ENCODE measurements at places on chromosomes 7 and 10.

DNA sequence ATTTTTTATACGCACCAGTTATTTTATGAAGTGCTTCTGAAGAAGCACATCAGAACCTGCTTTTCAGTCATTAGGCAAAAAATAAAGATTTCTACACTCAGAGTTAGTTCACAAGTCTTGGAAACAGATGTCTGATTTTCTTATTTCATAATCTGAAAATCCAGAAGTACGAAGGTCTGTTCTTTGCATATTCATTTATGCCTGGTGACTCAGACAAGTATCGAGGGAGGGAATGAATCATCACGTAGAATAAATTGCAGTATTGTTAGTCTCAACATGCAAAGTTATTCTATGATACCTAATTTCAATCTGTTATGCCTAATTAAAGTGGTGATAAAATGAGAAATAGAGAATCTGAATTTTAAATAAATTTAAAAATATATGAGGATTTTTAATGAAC, 113.6 kb upstream of the SEM1 start:
- DNase-seq: no peak

DNA sequence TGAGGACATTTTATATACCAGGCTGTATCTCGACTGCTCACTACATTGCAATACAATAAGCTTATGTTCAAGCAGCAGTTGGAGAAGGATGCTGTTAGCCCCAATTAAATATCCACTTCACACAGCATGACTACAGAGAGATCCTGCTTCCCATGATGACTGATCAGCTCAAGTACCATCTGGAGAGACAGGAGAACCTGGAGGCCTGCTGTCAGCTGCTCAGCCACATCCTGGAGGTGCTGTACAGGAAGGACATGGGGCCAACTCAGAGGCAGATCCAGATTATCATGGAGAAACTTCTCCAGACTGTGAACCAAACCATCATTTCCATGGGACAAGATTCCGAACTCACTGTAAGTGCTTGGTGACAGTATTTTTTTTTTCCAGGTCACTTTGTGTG, 22.5 kb downstream of the RNF133 start:
- DNase-seq: no peak

- no peak for DNase-seq
Observed at GRCh38 chr10:103715430-103715829, 139.9 kb downstream of the SH3PXD2A start.

DNA sequence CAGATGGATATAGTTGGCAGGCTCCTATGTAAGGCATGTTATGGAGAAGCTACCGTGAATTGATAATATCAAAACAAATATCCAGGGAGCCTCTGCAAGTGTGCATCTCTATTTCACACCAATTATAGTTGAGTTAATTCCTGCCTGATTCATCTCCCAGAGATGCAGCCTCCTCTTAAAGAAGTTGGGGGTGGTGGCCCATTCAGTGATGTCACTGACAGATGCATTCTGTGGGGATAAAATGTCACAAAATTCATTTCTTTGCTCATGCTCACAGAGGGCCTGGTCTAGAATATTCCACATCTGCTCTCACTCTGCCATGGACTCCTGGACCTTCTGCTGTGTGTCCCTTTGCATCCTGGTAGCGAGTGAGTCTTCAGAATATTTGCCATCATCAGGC, 189.1 kb upstream of the PRSS1 start:
- no peak for DNase-seq

- no peak for DNase-seq
Observed at GRCh38 chr7:47318395-47319182, 263.3 kb downstream of the TNS3 start.

GRCh38 chr10:51124852-51125251, 50.6 kb downstream of the PRKG1 start:
- DNase-seq: no peak

DNA sequence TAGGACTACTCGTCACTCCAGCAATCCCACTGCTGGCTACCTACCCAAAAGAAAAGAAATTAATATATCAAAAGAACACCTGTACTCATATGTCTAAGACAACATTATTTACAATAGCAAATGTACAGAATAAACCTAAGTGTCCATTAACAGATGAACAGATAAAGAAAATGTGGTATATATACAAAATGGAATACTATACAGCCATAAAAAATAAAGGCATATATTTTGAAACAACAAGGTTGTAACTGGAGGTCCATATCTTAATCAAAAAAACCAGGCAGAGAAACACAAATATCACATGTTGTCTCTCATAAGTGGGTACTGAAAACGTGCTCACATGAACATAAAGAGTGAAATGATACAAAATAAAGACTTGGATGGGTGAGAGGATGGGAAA, 1073.3 kb upstream of the PHF14 start:
- DNase-seq: no peak

DNA sequence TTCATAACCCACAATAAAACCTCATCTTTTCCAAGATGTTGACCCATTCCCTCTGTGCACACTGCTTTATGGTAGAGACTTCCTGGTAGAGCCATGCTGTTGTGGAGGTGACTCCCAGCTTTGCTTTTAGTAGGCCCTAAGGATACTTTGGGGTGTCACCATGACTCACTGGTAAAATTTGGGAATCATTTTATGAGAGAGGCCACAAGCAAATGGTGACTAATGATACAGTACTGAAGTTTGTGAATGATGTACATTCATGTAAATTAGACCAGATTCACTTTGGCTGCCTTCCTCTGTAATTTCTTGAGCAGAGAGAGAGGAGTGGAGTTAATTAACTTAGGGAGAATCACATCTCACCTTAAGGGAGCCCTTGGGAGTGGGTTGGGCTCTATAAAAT, 686.5 kb downstream of the LRMDA start:
- DNase-seq: no peak

- no peak for DNase-seq
Observed at GRCh38 chr10:31761156-31761555, 167.5 kb downstream of the ARHGAP12 start.

DNA sequence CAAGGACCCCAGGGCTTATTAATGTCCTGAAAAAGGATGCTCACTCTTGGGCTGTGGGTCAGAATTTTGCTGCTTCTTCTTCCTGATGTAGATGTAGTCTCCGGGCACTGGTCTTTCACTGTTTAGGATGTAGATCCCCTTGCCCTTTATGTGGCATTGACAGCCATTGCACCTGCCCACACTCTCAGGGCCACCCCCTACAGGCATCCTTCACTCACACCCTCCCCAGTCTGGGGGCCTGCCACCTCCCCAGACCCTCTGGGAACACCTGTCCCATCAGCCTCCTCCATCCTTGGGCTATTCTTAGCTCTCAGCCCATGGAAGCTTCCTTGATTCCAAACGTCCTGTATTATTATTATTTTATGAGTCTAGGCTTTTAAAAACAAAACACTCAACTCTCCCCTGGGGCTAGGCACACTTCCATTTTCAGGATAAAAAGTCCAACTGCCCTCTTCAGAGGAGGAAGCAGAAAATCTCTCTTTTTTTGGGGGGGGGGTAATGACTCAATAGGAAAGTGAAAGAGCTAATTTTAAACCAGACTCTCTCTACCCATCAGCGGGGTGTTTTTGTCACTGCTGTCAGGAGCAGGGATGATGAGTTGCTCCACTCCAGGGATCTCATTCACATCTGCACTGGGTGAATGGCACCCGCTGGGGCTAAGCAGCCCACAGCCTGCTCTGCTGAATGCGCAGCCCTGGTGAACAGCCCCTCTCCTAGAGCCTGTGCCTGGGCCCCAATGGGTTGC, 11.5 kb upstream of the KLRG2 start:
- no peak for DNase-seq

DNA sequence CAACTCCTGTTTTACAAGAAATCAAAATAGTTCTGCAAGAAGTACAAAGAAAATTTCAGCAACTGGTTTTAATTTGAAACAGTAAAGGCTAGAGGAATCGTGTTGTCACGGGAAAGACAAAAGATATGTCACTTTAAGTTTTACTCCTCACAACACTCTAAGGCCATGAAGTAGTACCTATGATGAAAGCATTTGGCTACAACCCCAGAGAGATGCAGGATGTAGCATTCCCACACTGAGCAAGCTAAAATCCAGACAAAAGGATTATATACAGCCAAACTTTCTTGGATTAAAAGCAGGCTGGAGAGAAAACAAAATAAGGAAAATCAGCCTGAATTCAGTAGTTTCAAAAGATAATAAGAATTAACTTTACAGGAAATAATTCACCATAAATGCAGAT, 245.5 kb upstream of the STEAP1 start:
- no peak for DNase-seq

DNA sequence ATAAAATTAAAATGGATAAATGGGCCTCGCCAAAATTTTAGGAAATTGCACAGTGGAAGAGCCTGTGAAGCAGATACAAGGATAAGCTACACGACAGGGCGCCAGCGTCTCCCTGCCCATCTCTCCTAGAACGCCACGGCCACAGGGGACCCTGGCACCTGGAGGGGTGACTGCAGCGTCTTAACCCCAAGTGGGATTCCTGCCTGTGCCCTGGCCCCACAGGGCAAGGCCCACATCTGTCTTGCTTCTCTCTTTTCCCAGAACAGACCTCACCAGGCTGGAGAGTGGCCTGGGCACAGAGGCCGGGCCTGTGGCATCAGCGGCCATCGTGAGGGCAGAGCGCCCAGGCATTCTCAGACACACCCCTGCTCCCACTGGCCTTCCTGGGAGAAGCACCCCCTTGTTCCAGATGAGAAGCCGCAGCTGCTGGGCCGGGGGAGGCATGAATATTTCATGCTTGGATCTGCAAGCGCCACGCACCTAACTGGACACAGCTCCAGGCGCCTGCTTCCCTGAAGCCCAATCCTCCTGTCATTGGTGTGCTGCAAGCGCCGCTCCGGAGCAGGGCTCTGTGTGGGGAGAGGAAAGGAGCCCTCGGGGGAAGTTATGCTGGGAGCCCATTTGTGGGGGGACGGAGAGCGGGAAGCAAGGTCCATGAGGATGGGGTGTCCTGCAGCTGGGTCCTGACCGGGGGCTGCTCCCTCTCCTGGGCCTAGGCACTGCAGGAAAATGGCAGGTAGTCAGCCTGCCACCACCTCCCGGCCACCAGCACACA, 153.5 kb downstream of the ELFN1 start:
- DNase-seq: no peak

DNA sequence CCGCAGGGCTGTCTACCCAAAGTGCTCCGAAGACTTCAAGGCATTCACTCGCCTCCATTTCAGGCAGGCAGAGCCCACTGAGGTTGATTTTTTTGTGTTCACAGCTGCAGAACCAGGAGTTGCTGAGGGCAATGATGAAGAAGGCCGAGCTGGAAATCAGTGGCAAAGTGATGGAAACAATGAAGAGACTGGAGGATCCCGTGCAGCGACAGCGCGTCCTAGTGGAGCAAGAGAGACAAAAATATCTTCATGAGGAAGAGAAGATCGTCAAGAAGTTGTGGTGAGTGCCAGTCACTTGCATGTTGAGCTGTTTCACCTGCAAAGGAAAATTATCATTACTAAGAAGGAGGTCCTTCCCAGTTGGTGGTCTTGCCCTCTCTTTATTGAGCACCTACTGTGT, 210.5 kb downstream of the ARHGAP21 start:
- no peak for DNase-seq

DNA sequence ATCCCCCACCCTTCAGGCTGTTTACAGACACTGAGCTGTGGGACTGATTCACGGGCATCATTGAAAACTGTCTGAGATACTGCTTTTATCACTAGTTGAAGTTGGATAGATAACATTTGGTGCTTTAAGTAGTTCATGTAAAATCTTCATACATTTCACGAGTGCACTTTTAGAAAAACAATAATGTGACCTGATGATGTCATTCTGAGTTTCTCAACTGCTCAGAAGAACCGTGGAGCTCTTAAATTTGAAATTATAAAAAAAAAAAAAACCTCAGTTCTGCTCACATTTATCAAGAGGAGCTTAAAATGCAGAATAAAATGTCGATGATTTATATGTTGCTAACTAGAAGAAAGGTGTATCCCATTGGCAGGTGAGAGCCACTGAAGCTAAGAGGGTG, 81.5 kb downstream of the GALNT11 start:
- DNase-seq: no peak

DNA sequence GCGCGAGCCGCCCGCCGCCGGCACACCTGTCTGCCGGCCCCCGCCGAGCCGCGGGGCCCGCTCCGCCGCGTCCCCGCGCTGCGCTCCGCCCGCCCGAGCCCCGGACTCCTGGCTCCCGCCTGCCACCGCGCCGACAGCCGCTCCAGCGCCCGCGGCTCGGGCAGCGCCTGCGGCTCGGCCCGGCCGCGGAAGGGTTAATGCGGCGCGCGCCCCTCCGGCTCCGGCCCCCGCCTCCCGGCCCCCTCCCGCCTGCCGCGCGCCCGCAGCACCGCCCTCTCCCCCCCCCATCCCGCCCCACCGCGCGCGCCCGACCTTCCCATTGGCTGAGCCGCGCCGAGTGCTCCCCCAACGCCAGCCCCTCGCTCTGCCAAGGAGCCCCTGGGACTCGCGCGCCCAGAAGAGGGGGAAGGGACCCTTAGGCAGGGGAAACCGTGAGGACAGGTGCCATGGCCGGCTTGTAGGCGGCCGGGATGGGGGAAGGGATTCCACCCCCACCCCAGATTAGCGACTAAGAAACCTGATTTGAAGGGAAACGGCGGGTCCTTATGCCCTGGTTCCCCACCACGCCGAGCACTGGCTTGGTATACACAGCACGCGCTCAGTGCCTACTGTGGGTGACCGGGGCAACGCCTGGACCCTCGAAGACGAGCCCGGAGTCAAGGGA, at the start of gene KCNH2:
TSS of gene KCNH2 (minus strand) at position 196 of the 664 bp plus-strand sequence. CDS start 408 bp downstream, outside the sequence.
- peak; percentile 45 for DNase-seq

DNA sequence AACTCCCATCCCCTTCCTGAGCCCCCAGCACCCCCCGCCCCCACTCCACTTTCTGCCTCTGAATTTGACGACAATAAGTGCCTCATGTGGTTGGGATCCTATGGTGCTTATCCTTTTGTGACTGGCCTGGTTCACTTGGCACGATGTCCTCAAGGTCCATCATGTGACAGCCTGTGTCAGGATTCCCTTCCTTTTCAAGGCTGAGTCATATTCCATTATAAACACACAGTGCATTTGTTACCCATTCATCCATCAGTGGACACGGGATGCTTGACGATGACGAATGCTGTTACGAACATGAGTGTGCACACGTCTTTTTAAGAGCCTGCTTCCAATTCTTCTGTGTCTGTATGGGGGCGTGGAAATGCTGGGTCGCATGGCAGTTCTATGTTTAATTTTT, 26.7 kb downstream of the SHH start:
- no peak for DNase-seq

GRCh38 chr10:14608381-14609001, 166.2 kb downstream of the FAM107B start:
- DNase-seq: no peak

DNA sequence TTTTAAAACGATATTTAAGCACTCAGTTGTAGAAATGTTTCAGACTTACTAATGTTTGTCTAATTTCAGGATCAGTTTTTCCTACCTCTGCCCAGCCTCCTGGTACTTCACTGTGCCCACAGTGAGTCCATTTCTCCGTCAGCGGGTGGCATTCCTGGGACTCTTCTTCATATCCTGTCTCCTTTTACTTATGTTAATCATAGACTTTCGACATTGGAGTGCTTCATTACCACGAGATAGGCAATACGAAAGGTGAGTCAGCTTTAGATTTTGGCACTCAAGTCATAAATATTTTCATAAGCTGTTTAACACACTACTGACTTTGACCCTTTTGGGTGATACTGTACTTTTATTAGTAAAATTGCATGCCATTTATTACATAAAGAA, 2.1 kb downstream of the ENTPD7 start:
- DNase-seq: no peak
